ENCODE measurements at places on chromosomes 3 and 15. TPM values are rescaled to one million over a fixed set of nuclear protein-coding genes. Genes with fewer than 3 reads are reported as not detected.
A peak's percentile ranks its signal among the peaks of the same experiment; 100 is the strongest.

DNA sequence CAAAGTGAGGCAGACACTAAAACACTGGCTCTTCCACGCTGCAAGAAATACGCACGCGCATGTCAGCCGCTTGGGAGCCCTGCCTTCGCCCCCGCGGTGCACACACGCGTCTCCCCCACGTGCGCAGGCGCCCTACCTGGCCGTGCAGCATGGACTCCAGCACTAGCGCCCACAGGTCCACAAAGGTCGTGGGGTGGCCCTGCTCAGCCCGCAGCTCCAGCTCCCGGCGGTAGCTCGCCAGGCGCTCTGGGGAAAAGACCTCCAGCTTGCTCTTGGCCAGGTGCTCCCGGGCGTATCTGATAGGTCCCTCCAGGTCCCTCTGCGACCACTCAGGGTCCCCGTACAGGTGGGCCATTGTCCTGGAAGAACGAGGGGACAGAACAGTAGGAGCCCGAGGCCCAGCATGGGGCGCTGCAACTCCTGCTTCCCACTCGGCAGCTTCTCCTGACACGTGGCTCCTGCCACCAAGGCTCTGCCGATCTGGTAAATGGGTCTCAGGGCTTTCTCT lies 14.9 kb downstream of the PLA2G4D start:
- DNase-seq: no peak

The ITIH1 gene
- 2.0 TPM for polyA plus RNA-seq

- DNase-seq: no peak
Measured at GRCh38 chr3:195194559-195195206, 76.3 kb downstream of the XXYLT1 start.

GRCh38 chr15:38117781-38118180 lies 134.9 kb upstream of the SPRED1 start:
- no peak for DNase-seq

The KIAA1143 gene
- polyA plus RNA-seq: 7.1 TPM

The HHATL gene
- not detected for polyA plus RNA-seq

DNA sequence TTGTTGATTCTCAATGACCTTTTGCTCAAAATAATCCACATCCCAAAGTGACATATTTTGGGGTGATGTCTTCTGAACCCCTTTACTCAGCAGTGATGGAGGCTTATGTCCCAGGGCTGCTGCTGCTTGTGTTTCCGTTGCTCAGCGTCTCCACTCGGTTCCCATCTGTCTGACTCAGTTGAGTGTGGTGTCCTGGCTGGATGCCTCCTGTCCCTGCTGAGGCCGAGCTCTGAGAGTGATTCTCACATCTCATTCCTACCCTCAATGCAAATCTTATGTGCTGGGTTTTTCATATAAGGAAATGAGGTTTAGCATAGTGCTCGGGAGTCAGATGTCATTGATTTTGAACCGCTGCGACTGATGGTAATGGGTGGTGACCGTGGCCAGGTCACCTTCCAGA lies 247.4 kb downstream of the GABRG3 start:
- DNase-seq: no peak

DNA sequence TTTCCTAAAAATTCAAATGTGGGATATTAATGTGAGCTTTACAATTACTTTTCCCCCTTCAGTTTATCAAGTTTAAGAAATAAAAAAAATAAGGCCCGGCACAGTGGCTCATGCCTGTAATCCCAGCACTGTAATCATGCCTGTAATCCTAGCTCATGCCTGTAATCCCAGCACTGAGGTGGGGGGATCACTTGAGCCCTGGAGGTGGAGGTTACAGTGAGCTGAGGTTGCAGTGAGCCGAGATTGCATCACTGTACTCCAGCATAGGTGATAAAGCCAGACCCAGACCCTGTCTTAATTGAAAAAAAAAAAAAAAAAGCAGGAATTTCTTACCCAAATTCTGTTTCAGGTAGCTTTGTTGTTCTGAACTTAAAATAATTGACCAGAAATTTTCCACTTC lies 17.9 kb downstream of the ATP6V1A start:
- no peak for DNase-seq

- DNase-seq: no peak
Measured at GRCh38 chr3:58207954-58208353, 2.8 kb downstream of the DNASE1L3 start.

DNA sequence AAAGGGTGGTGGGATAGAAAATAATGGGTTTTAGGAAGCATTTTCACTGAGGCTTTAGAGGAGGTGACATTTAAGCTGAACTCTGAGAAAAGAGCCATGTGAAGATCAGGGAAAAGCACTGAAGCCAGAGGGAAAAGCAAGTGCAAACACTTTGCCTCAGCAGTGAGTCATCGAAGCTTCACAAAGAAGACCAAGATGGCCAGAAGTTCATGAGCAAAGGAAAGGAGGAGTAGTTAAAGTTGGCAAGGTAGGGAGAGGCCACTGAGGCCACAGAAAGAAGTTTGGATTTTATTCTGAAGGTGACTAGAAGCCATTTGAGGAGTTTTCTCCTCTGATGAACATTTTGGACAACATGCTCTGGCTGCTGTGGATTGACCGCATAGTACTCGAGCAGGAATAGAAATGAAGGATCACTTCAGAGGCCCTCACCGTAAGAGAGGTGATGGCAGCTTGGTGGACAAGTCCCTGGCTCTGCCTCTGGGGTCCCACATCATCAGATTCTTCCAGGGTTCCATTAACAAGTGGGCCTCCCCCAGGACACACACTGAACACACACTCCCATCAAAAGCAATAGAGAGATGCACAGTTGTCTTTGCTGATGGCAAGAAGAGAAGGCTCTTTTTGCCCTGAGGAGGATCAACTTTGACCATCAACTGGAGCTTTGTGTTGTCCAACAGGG lies 75.5 kb downstream of the TOP2B start:
- DNase-seq: no peak

The CHRM5 gene
- polyA plus RNA-seq: not detected

- no peak for DNase-seq
Measured at GRCh38 chr15:80780416-80781221, 1.4 kb downstream of the CEMIP start.

- no peak for DNase-seq
Measured at GRCh38 chr15:67813104-67813634, 12.1 kb upstream of the SKOR1 start.

DNA sequence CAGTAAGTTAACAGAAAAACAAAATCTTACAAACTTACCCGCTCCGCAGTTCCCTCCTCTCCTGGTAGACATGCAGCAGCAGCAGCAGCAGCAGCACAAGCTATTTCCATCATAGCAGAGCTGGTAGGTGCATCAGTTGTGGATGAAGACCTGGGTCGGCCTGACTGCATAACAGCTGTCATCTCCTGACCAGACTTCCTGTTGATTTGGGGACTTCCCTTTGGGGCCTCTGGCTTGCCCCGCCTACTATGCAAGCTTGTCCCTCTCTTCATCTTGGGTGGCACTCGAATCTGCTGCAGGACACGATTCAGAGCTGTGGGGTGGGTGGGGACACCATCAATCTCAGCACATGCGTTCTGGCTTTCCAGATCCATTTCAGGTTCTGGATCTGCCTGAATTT lies 65.7 kb downstream of the TMCC1 start:
- peak; percentile 59 for DNase-seq

The CP gene
- not detected for polyA plus RNA-seq

DNA sequence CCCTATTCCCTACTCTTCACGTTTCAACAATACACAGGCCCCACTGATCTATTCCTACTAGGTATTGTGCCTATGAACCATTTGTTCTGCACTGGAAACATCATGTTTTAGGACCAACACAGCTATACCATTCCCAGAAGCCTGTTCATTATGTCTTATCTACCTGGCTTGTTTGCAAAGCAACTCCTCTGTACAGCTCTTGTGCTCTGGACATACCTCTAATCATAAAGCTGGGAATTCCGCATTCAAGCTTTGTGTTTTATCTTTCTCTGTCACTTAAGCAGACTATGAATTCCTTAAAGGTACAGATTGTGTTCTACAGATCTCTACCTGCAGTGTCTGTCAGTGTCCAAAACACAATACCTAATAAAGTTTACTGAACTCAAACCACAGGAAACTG lies 87.5 kb upstream of the CSPG5 start:
- no peak for DNase-seq

DNA sequence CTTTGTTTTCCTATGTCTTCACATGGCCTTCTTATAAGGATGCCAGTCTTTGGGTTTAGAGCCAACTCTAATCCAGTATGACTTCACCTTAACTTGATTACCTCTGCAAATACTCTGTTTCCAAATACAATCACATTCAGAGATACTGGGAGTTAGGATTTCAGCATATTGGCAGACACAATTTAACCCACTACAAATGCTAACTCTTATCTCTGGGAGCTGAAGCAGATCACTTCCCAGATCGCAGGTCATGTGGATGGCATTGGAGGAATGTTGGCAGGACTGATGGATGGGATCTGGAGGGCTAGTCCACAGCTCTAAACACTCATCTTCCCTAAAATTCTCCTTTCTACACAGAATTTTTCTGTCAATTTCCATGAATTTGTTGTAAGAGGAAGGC lies 46.2 kb upstream of the ADGRG7 start:
- DNase-seq: no peak

GRCh38 chr3:22117751-22118346 lies 366.8 kb upstream of the ZNF385D start:
- peak; percentile 13 for DNase-seq

DNA sequence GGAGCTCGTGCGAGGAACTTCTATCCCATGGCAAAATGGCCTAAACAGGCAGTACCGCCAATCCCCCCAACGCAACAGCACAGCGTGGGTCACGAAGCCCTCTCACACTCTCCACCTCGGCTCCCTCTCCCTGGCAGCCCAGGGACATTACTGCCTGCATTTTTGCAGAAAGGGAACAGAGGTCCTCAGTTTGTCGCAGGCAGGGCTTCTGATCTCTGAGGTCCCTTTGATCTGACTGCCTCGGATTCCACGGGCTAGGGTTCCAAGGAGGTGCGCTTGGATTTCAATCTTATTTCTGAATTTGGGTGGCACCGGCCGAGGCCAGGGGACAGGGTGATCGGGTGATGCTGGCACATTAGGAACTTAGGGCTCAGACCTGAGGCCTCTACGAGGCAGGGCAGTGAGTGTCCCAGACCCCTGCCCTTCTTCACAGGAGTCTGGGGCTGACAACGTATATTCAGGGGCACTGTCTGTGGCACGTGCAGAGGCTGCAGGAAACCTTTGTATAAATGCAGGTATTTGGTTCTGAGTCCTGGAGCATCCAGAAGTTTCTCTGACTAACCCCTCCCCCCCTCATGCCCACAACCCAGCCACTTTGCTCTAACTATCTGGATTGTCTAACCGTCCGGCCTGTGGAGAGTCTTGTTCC lies 197.9 kb downstream of the XXYLT1 start:
- no peak for DNase-seq

DNA sequence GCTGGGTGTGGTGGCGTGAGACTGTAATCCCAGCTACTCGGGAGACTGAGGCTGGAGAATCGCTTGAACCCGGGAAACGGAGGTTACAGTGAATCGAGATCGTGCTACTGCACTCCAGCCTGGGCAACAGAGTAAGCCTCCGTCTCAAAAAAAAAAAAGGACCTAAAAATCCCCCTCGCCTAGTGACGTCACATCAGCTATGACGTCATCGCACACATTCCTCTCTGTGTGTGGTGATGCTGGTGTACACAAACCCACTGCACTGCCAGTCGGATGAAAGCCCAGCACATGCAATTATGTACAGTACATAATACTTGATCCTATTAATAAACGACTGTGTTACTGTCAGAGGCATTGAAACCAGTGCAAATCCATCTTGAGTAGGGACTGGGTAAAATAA lies 40.2 kb upstream of the SEC61A1 start:
- DNase-seq: no peak

DNA sequence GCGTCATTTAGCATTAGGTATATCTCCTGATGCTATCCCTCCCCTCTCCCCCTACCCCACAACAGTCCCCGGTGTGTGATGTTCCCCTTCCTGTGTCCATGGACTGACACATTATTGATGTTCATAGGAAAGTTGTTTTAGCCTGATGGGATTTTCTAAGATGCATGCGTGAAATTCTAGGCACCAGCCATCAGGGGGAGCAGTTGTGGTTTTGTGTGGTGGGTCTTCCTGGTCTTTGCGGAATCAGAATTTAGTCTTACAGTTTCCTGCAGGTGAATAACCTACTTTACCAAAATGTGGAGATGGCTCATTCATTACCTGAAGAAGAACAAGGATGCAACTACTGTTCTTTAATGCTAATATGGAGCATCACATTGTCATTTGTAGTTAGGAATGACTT lies 455.0 kb upstream of the THBS1 start:
- no peak for DNase-seq

DNA sequence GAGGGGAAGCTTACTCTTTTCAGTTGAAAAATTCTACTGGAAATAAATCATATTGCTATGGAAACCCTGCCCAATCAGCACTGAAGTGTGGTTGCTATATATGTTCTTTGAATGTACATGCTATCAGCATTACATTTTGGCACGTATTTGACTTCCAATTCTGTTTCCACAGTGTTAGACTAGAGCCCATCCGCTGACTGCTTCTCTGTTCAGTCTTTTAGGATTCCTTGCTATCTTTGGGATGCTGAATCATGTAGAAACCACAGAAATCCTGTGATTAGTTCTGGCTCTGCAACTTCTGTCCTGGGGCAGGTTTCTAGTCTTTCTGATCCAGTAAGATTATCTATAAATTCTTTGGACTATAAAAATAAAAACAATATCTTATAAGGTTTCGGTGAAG lies 128.2 kb upstream of the SLC7A14 start:
- no peak for DNase-seq

The NPRL2 gene
- polyA plus RNA-seq: 64.6 TPM

DNA sequence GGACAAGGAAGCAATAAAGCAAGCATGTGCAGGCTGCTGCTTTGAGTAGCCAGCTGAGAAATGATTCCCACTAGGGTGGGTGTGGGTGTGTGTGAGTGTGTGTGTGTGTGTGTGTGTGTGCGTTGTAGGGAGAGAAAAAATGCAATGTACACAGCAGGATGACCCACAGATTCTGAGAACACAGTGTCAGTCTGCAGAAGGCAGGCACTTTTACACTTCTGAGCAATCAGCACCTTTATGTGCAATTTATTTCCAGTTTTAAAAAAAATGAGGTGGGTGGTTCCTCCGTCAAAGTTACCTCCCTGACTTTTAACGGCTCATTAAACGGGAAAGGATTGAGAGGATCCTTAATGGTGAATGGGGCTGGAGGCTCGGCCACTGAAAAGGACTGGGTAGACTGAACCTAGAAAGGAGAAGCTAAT lies 38.5 kb upstream of the LIPC start:
- no peak for DNase-seq

Measured in B cell (primary cell).